ENCODE measurements at places on chromosomes 6 and 20. TPM values are rescaled to one million over a fixed set of nuclear protein-coding genes. Genes with fewer than 3 reads are reported as not detected.
A peak's percentile ranks its signal among the peaks of the same experiment; 100 is the strongest.

- H3K4me1 ChIP-seq = no peaks in the 10 kb centered on the region
- no peak overlapping the region for H3K4me3 ChIP-seq
- no peak overlapping the region for H3K27ac ChIP-seq
- no peak for DNase-seq
These were observed 280.2 kb downstream of the ESR1 start for GRCh38 chr6:152087701-152088100.

GRCh38 chr20:63574829-63575743 is 1.0 kb upstream of the HELZ2 start:
- H3K4me3 ChIP-seq = peak overlapping the region; percentile 39
- H3K27ac ChIP-seq = no peak overlapping the region
- DNase-seq = no peak

SRMS gene
- not detected for total RNA-seq

GRCh38 chr20:1391640-1392442 is 1.0 kb downstream of the FKBP1A start:
- no peaks in the 10 kb centered on the region for H3K27me3 ChIP-seq
- peak; percentile 61 for DNase-seq
- H3K27ac ChIP-seq = peak overlapping the region; percentile 86

DNA sequence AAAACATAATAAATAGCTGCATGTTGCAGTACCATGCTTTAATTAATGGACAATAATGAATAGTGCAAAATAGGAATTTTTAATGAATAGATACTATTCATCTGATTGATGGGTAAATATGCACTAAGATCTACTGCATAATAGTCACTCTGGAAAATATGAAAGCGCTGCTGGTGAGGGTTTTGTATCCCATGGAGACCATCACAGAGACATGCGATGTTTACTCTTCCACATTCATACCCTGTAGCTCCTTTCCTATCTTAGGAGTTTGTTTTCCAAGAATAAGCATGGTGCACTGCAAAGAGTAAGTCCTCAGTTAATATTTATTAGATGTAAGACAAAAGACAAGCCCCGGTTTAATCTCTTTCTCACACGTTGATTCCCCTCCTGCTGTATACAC is 81.4 kb downstream of the NRSN1 start:
- H3K4me1 ChIP-seq = no peaks in the 10 kb centered on the region
- no peak overlapping the region for H3K4me3 ChIP-seq
- DNase-seq = no peak
- peaks cover 2% of the 10 kb centered on the region for H3K27me3 ChIP-seq

- H3K27me3 ChIP-seq = no peaks in the 10 kb centered on the region
- no peak for DNase-seq
These were observed 16.8 kb upstream of the RBM38 start for GRCh38 chr20:57374343-57374930.

- H3K27ac ChIP-seq = peak overlapping the region; percentile 83
- DNase-seq = no peak
- H3K36me3 ChIP-seq = no peaks in the 10 kb centered on the region
These were observed 937 bp downstream of the AKAP7 start for GRCh38 chr6:131136021-131136786.

GRCh38 chr20:58497076-58497641 is 18.0 kb downstream of the APCDD1L start:
- H3K4me1 ChIP-seq = no peaks in the 10 kb centered on the region
- no peak overlapping the region for H3K4me3 ChIP-seq
- H3K36me3 ChIP-seq = no peaks in the 10 kb centered on the region
- peaks cover 3% of the 10 kb centered on the region for H3K27me3 ChIP-seq

STMND1 gene
- total RNA-seq = not detected

DNA sequence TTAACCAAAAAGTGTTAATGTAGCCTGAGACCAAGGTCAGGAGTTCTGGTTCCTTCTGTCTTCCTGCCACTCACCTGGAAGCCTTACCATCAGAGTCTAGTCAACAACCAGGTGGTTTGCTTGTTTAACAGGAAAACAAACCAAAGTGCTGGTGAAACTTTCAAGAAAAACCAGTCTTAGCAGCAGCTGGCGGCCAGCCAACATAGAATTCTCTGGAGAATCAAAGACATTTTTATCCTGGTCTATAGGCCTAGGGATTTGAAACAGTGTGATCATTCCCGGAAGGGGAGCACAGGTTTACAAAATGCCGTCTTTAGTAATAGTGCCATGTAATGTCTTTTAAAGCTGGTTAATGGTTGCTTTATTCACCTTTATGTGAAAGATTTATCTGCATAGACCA is 146.6 kb upstream of the AKIRIN2 start:
- H3K4me1 ChIP-seq = peaks cover 2% of the 10 kb centered on the region
- H3K27me3 ChIP-seq = peaks cover 5% of the 10 kb centered on the region
- no peak overlapping the region for H3K4me3 ChIP-seq
- H3K27ac ChIP-seq = no peak overlapping the region

- DNase-seq = no peak
- no peak overlapping the region for H3K4me3 ChIP-seq
- H3K27me3 ChIP-seq = peaks cover 2% of the 10 kb centered on the region
- no peaks in the 10 kb centered on the region for H3K36me3 ChIP-seq
These were observed 53.3 kb downstream of the TNFRSF21 start for GRCh38 chr6:47256361-47256760.

HTR1E gene
- total RNA-seq = not detected

MAS1 gene
- total RNA-seq = not detected

GRCh38 chr6:147776631-147777213 is 268.2 kb downstream of the SAMD5 start:
- no peak overlapping the region for H3K27ac ChIP-seq
- H3K4me1 ChIP-seq = no peaks in the 10 kb centered on the region
- H3K4me3 ChIP-seq = no peak overlapping the region
- no peaks in the 10 kb centered on the region for H3K27me3 ChIP-seq

DNA sequence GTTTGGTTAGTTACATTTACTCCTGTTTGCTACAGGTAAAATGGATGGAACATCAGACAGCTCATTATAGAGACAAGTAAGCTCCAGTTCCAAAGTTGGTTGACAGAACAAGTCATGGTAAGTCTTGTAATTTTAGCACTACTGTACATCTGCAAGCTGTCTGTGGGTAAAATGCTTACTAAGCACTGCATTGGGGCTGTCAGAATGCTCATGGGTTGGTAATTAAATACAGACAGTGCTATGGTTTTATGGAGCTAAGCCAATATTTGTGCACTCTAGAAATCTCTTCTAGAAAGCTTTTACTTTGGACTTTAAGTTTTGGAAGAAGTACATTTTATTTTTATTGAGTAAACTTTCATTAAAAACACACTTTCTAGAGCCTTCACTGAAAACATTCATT is 419.2 kb upstream of the MMS22L start:
- no peak overlapping the region for H3K27ac ChIP-seq
- no peak for DNase-seq
- no peaks in the 10 kb centered on the region for H3K4me1 ChIP-seq

CFAP61 gene
- total RNA-seq = not detected

MMP24 gene
- total RNA-seq = not detected

SIM1 gene
- not detected for total RNA-seq

DNA sequence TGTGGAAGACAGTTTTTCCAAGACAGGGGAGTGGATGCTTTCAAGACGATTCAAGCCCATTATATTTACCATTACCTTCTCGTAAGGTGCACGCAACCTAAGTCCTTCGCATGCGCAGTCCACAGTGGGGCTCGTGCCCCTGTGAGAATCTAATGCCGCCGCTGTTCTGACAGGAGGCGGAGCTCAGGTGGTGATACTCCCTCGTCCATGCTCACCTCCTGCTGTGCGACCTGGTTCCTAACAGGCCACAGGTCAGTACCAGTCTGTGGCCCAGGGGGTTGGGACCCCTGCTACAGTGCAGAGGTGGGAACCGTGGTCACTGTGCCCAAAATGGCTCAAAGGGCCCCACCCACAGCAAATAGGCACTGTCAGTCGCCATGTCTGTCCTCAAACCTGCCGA is 36.6 kb downstream of the SERPINB1 start:
- H3K4me3 ChIP-seq = no peak overlapping the region
- no peak overlapping the region for H3K27ac ChIP-seq

Data from activated CD4-positive, alpha-beta memory T cell treated with anti-CD3 and anti-CD28 coated beads for 36 hours (primary cell).